ENCODE measurements at places on chromosomes 6 and 20. TPM values are rescaled to one million over a fixed set of nuclear protein-coding genes. Genes with fewer than 3 reads are reported as not detected.

Gene TUBB2B
- total RNA-seq, result 0.35 TPM

Gene SPINT3
- not detected for total RNA-seq

Gene CALHM6
- total RNA-seq, result 6.0 TPM

Gene GPR31
- total RNA-seq, result not detected

Gene GABRR1
- total RNA-seq, result not detected

DNA sequence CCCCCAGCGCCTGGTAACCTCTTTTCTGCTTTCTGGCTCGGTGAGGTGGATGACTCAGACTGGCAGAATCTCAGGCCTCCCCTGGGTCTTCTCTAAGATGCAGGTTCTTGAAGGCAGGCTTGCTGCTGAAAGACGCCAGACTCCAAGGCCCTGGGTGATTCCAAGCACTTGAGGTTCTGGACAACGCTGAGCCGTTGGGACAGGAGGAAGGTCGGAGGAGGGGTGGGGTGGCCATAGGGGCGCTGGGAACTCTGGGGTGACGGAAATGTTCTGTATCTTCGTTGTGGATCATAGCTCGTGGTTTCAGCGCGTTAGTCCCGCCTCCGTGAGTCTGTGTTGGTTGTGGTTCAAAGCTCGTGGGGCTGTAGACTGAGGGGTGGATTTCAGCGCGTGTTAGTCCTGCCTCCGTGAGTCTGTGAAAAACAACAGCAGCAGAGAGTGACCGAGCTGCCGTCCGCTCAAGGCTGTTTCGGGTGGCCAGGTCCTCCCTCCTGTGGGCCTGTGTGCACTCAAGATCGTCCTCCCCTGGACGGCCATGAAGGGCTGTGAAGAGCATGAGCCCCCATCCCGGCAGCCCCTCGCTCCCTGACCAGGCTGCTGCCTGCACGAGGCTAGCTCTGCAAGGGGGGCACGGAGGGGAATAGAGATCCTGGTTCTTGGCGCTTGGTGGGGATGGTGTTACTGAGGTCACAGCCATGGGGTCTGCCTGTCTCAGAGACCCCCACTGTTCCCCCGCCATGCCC, 7.7 kb downstream of the NTSR1 start:
- peak; percentile 29 for DNase-seq

GRCh38 chr20:49729780-49730179, 16.1 kb upstream of the B4GALT5 start:
- DNase-seq, result no peak

GRCh38 chr6:127205036-127205435, 61.6 kb upstream of the RNF146 start:
- DNase-seq, result no peak

GRCh38 chr6:13377054-13377758, 48.9 kb upstream of the TBC1D7 start:
- DNase-seq, result no peak

- DNase-seq, result no peak
Observed at GRCh38 chr6:25217829-25218228, 61.3 kb upstream of the CARMIL1 start.

- DNase-seq, result no peak
Observed at GRCh38 chr6:161029195-161029809, 37.7 kb downstream of the MAP3K4 start.

- no peak for DNase-seq
Observed at GRCh38 chr6:56214041-56214702, 33.2 kb downstream of the COL21A1 start.

GRCh38 chr6:30570740-30571074, 535 bp upstream of the ABCF1 start:
- DNase-seq, result no peak

GRCh38 chr20:51828762-51829161, 26.4 kb upstream of the SALL4 start:
- no peak for DNase-seq

DNA sequence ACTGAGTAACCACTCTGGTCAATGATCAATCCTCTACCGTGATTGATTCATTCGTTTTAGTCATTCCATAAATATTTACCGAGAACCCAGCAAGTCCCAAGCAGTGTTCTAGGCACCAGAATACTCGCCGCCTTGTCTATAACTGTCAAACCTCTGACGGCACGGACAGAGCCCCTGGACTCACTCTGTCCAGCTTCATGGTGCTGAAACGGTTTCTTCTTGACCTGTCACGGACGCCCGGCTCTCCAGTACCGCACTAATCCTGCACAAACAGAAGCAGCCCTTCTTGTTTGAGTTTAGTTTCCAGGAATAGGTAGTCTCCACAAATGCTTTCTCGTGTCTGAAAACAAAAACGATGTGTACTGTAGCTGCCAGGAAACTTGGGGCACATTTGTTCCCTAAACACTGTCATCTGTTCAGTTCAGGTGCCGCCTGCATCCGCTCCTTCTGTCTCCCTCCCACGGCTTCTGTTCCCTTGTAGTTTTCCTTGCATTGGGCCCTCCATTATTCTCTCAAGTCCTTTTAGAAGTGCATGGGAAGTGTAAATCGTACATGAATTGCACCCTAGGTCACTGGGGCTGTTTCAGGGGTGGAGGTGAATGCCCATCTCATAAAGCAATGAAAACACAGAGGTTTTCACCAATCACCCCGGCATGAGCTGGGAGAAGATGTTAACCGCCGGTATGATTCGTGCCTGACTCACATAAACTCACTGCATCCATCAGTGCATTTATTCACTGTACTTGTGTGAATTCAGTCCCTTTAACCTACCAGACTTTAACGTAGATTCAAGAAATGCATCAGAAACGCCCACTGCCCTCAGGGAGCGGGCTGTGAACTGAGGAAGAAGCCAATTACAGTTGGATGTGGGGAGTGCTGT, 209.3 kb upstream of the CDH4 start:
- DNase-seq, result no peak

DNA sequence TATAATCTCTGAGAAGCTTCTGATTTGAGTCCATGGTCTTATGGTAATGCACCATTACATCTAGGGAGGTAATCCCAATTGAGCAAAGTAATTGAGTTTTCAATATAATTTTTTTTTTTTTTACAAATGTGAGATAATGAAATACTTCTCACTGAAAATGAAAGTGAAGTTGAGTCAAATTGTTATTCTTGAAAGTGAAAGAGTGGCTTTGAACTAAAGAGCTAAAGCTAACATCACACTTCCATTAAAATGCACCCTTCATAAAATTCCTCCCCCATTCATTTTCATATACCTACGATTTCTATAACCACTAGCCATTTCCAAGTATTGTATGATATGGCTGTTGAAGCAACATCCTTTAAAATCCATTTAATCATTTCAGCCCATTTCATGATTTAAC, 149.1 kb upstream of the IMPG1 start:
- DNase-seq, result no peak

GRCh38 chr20:32338665-32339064, 19.5 kb upstream of the ASXL1 start:
- DNase-seq, result no peak

- DNase-seq, result no peak
Observed at GRCh38 chr6:97215157-97215769, 67.8 kb downstream of the MMS22L start.

DNA sequence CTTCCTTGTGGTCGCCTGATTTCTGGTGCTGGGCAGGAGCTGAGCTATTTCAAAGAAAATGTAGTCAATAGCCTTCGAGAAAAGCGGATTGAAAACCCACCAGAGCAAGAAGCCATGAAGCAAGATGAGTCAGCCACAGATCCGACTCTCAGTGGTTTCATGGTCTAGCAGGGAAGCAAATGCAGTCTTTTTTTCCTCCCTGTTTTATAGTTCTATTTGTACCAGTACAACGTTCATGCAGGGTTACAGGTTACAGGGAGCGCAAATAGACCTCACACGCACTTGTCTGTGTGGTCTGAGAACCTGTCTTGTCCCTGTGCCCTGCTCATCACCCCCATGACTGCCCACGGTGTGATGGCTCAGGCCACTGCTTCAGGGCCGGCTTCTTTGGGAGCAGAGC, 309.8 kb upstream of the SUPT3H start:
- no peak for DNase-seq

GRCh38 chr6:149127212-149127611, 190.3 kb upstream of the TAB2 start:
- DNase-seq, result no peak

GRCh38 chr20:43533060-43533459, 25.6 kb downstream of the L3MBTL1 start:
- DNase-seq, result no peak

All from activated T-cell treated with anti-CD3 and anti-CD28 coated beads, Interleukin-2, amount 50 U/mL, for 72 hours (primary cell).